ENCODE measurements at places on chromosomes 12 and 14. TPM values are rescaled to one million over a fixed set of nuclear protein-coding genes. Genes with fewer than 3 reads are reported as not detected.

The KERA gene
- not detected for total RNA-seq

The MEG3 gene
- 21.9 TPM for total RNA-seq

The SERPINA1 gene
- 4.9 TPM for total RNA-seq

- no peak for DNase-seq
- H3K27me3 ChIP-seq, result no peaks in the 10 kb centered on the region
- H3K4me1 ChIP-seq, result no peaks in the 10 kb centered on the region
- H3K27ac ChIP-seq, result no peak overlapping the region
These were observed 471.0 kb upstream of the MGAT4C start for GRCh38 chr12:86727160-86727559.

The CFAP251 gene
- total RNA-seq, result 4.5 TPM

DNA sequence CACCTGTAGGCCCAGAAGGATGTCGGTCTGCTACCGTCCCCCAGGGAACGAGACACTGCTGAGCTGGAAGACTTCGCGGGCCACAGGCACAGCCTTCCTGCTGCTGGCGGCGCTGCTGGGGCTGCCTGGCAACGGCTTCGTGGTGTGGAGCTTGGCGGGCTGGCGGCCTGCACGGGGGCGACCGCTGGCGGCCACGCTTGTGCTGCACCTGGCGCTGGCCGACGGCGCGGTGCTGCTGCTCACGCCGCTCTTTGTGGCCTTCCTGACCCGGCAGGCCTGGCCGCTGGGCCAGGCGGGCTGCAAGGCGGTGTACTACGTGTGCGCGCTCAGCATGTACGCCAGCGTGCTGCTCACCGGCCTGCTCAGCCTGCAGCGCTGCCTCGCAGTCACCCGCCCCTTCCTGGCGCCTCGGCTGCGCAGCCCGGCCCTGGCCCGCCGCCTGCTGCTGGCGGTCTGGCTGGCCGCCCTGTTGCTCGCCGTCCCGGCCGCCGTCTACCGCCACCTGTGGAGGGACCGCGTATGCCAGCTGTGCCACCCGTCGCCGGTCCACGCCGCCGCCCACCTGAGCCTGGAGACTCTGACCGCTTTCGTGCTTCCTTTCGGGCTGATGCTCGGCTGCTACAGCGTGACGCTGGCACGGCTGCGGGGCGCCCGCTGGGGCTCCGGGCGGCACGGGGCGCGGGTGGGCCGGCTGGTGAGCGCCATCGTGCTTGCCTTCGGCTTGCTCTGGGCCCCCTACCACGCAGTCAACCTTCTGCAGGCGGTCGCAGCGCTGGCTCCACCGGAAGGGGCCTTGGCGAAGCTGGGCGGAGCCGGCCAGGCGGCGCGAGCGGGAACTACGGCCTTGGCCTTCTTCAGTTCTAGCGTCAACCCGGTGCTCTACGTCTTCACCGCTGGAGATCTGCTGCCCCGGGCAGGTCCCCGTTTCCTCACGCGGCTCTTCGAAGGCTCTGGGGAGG, at the start of gene LTB4R:
Gene LTB4R, plus strand, starts transcription at position 857 of the 959 bp plus-strand sequence. CDS start 4,150 bp downstream, outside the sequence.
- peak within 1 kb of the TSS; percentile 73 for H3K27ac ChIP-seq
- H3K4me1 ChIP-seq, result peaks cover 8% of the 10 kb centered on the region
- H3K27me3 ChIP-seq, result no peaks in the 10 kb centered on the region

DNA sequence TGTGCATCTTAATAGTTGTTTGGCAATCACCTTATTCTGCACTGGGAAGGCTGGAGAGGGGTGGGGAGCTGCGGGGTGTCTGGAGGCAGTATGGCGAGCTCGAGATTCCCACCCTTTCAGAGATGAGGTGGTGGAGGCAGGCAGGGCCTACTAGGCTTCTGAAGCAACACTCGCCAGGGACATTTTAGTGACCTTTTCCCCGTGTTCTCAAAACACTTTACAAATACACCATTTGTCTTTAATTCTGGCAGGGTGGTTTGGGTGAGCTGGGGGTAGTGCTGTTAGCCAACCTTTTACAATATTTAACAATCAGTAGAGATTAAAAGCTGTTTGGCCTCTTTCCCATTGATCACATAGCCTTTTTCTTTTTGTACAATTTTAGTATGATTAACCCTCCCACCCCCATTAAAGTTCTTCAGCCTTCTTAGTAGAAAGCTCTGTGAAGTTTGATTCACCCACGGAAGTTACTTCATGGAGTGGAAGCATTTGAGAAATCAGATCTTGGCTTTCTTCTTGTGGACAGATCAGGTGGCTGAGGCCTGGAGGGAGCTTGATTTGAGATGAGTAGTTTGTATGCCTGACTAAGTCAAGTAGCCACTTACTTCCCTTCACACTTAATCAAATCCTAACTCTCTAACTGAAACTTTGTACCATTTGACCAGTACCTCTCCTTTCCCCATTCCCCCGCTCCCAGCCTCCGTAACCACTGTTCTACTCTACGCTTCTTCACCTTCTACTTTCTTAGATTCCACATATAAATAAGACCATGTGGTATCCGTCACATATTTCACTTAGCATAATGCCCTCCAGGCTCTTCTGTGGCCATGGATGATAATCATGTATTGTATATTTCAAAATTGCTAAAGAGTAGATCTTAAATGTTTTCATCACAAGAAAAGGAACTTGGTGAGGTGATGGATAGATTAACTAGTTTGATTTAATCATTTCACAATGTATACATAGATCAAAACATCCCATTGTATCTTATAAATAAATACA, 41.0 kb downstream of the TRAF3 start:
- H3K27me3 ChIP-seq, result no peaks in the 10 kb centered on the region
- no peak overlapping the region for H3K27ac ChIP-seq
- H3K4me1 ChIP-seq, result no peaks in the 10 kb centered on the region
- no peak for DNase-seq
- H3K36me3 ChIP-seq, result no peaks in the 10 kb centered on the region

The HAL gene
- total RNA-seq, result 0.27 TPM

The SYNJ2BP gene
- total RNA-seq, result 33.1 TPM

DNA sequence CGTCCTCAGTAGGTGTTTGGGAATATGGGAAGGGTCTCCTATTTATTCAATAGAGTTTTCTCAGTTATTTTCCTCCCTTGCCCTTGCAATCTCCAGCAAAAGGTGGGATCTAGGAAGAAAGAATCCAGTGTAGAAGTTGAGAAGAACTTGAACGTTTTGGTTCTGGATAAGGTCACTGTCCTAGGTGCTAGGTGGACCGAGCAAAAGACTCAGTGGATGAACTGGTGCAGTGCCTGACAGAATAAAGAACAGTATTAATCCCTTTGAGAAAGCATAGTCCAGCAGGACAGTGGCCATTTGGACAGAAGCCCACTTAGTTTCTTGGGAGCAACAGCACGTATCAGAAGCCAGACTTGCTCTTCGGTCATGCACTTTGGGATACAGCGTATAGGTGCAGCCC, 32.7 kb upstream of the LRTM2 start:
- H3K27ac ChIP-seq, result no peak overlapping the region
- no peaks in the 10 kb centered on the region for H3K4me1 ChIP-seq
- no peaks in the 10 kb centered on the region for H3K36me3 ChIP-seq
- no peaks in the 10 kb centered on the region for H3K27me3 ChIP-seq
- DNase-seq, result no peak

GRCh38 chr12:110281549-110282299, 677 bp downstream of the ATP2A2 start:
- peak overlapping the region; percentile 94 for H3K4me3 ChIP-seq
- peaks cover 6% of the 10 kb centered on the region for H3K4me1 ChIP-seq
- no peaks in the 10 kb centered on the region for H3K36me3 ChIP-seq
- H3K27me3 ChIP-seq, result no peaks in the 10 kb centered on the region

GRCh38 chr14:24815543-24815942, 181.6 kb upstream of the GZMB start:
- H3K27ac ChIP-seq, result no peak overlapping the region
- H3K27me3 ChIP-seq, result no peaks in the 10 kb centered on the region
- no peaks in the 10 kb centered on the region for H3K36me3 ChIP-seq
- no peak overlapping the region for H3K4me3 ChIP-seq
- H3K4me1 ChIP-seq, result peaks cover 32% of the 10 kb centered on the region

The LRRC10 gene
- not detected for total RNA-seq

GRCh38 chr14:30063746-30064145, 136.1 kb upstream of the PRKD1 start:
- H3K36me3 ChIP-seq, result no peaks in the 10 kb centered on the region
- H3K4me1 ChIP-seq, result no peaks in the 10 kb centered on the region
- no peak overlapping the region for H3K27ac ChIP-seq

The TAS2R8 gene
- not detected for total RNA-seq

The TOMM20L gene
- not detected for total RNA-seq
